Stimulated activated naive CD8-positive, alpha-beta T cell treated with anti-CD3 and anti-CD28 coated beads, Interleukin-15, amount 100 ng/mL, for 72 hours (primary cell): ENCODE measurements at places on chromosomes 4 and X.

GRCh38 chr4:13476915-13477314, 7.2 kb downstream of the RAB28 start:
- DNase-seq: no peak

- DNase-seq: no peak
These were observed 26.3 kb upstream of the RASGEF1B start for GRCh38 chr4:81498046-81498445.

GRCh38 chr4:159280442-159281172, 177.7 kb downstream of the RAPGEF2 start:
- DNase-seq: no peak

DNA sequence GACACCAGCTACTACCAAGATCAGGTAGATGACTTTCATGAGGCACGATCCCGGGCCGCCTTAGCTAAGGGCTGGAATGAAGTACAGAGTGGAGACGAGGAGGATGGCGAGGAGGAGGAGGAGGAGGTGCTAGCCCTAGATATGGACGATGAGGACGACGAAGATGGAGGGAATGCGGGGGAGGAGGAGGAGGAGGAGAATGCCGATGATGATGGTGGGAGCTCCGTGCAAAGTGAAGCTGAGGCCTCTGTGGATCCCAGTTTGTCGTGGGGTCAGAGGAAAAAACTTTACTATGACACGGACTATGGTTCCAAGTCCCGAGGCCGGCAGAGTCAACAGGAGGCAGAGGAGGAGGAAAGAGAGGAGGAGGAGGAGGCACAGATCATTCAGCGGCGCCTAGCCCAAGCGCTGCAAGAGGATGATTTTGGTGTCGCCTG, 481 bp downstream of the UTP3 start:
- no peak for DNase-seq

DNA sequence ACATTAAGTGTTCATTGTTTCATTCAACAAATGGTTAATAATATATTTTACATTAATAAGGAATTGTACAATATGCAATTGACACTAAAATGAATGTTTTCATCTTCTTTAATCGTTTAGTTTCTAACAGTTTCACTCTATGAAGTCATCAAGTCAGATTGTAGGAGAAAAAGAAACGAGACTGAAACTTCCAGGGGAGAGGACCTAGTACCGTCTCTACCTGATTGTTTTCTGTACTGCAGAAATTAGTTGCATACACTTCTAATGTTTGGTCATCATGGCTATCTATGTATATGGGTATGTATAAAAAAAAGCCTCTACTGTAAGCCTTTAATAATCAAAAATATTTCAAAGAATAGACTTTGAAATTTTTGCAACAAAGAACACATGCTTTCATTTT, 1350.9 kb downstream of the ARAP2 start:
- no peak for DNase-seq

DNA sequence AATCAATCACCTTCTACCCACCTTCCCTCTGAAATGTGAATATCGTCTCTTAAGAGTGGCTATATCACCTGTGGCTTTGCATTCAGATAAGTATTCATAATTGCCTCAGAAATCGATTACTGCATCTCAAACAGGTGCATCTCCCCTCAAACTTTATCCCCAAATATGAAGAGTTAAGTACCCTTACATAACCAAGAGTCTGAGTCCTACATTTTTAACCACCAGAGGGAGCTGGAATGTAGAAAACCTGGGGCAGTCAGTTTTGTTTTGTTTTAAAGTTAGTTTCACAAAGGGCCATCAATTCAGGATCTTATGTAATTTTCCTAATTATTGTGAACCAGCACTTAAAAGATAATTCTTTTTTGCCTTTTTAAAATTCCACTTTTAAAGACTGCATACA, 5.7 kb downstream of the TCEANC start:
- DNase-seq: no peak

- DNase-seq: no peak
These were observed 118.8 kb downstream of the GABRA2 start for GRCh38 chr4:46270986-46271596.

DNA sequence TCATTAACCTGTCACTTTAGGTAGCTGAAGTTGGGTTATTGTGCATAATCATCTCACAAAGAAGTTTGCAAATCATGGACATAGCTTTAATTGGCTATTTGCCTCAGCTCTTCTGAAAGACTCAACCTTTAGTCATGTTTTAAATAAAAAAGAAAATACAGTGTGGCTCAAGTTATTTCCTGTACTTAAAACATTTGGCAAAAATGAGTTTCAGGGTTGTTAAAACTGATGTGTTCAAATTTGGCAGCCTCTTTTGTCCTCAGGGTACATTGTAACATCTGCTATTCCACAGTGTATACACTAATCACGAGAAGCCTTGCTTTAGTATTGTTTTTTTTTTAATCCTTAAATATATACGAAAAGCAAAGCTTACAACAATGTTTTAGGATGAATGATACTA, 31.5 kb upstream of the HPGD start:
- no peak for DNase-seq

- no peak for DNase-seq
These were observed 60.6 kb downstream of the CHRDL1 start for GRCh38 chrX:110734894-110735541.

GRCh38 chrX:105553118-105553517, 269.2 kb upstream of the NRK start:
- no peak for DNase-seq

DNA sequence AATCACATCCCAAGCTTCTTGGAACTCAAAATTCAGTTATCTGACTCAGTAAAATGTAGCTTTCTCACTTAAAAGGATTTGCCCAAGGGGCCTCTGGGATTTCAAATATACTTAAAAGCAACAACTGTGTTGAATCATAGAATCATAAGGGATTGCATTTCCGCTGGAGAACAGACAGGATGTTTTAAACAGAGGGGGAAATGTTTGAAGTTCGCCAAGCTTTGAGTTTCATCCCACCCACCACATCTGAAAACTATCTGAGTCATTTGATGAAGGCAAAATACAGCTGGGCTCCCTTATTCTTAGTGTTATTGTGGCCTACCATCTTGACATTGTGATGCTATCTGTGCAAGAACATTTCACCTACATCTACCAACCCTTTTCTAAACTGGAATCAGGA, 73.5 kb downstream of the PPP1R2C start:
- DNase-seq: peak; percentile 1

DNA sequence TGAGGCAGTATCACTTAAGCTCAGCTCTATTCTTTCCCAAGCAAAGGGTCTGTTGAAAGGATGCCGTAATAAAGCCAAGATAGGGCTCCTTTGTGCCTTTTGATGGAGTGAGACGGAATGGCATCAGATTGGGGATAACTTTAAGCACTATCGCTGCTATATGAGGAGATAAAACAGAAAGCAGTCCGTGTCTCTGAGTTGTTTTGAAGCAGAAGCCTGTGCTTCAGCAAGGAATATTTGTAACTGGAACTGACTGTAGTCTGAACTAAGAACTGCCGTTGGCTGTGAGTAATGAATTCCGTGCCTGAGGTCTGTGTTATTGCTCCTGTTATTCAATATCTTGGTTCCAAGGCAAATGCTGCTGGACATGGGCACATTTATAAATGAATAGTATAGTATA, 297.4 kb downstream of the ANKRD50 start:
- no peak for DNase-seq

- no peak for DNase-seq
These were observed 223.3 kb upstream of the MAGEB2 start for GRCh38 chrX:29992083-29992482.

GRCh38 chr4:173317004-173317403, 17.2 kb downstream of the HMGB2 start:
- no peak for DNase-seq

DNA sequence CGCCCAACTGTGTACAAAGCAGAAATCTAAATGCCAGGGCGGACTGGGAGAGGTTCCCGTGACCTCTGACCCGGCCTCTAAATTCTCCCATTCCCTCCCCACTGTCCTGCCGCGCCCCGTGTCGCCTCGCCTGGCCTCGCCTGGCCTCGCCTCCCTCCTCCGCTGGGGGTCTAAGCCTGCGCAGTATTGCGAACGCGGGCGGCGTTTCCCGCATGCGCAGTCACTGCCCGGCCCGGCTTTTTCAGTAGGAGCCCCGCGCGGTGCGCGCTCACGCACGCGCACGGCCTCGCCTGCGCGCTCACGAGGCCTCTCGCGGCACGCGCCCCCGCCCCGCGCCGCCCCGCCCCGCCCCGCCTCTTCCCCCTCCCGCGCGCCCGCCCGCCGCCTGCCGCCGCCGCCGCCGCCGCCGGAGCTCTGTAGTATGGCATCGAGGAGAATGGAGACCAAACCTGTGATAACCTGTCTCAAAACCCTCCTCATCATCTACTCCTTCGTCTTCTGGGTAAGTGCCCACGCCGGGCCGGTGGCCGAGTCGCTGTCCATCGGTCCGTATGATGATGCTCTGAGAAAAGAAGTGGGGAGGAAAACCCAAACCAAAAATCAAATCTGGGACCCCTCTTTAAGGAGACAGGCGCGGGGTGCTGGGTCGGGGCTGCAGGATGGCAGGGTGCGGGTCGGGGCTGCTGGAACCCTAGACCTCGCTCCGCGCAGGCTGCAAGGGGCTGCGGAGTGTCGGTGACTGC, at the start of gene TSPAN7:
Gene TSPAN7, plus strand, starts transcription at position 417 of the 743 bp plus-strand sequence. Its CDS starts 5 bp downstream, at position 422.
- peak; percentile 78 for DNase-seq
